NCI-H1417 (cell line): ENCODE measurements at places on chromosomes 16 and 17.

DNA sequence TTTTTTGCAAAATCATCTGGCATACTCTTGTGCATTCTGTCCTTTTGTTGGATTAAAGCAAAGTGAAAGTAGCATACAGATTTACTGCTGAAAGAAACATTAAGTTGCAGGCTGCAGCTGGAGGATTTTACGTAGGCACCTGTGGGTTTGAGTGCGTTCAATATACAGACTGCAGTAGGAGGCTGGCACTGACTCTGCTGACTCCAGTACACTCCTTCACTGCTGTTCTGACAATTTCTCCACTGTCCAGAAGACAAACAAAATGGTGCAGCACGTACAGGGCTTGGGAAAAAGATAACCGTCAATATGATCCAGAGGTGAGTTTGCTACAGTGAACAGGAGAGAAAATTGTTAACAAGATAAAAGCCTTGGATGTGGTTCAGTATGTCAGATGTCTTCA lies 73.3 kb downstream of the TANC2 start:
- peak; percentile 75 for DNase-seq

DNA sequence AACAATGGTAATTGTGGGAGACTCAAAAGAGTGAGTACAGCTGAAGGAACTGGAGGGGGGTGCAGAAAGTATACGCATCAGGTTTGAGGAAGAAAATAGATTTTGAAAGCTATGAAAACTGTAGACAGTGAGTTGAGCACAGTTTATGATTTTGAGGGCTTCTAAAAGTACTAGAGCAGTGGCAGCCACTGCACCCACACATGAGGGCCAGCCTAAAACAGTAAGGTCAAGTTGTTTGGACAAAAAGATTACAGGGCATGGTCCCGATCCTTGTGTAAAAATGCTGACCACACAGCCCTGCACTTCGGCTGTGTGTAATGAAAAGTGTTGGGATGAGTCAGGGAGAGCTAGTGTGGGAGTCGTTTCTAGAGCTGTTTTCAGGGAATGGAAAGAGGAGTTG lies 2282.1 kb downstream of the TP53TG3F start:
- no peak for DNase-seq

- DNase-seq: no peak
Observed at GRCh38 chr17:59638553-59638952, 18.9 kb downstream of the CLTC start.

DNA sequence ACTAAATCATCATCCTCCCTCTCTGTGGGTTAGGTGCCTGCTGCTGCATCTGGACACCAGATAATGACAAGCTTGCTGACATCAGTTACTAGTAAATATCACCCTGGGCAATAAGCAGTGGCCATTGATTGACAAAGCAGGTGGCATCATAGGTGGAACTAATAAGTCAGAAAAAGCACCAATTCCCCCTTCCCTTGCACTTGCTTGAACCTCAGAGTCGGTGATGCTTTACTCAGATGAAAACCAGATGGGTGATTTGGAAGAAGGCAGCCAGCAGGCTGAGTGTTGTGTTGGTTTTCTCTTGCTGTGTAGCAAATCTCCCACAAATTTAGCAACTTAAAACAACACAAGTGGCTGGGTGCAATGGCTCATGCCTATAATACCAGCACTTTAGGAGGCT lies 146.9 kb upstream of the NOL11 start:
- DNase-seq: no peak

DNA sequence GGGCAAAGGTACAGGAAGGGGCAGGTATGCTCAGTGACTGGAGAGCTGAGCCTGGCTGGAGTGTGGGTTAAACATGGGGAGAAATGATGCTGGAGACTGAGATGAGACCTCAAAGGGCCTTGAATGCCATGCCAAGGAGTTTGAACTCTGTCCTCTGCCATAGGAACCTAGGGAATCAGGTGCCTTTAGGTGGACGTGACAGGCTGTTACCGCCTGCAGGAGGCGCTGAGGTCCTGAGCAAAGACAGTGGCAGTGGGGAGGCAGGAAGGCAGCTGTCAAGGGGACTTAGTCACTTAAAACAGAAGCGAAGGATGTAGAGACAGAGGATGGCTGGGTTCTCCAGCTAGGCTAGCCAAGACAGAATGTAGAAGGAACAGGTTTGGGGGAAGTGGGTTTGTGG lies 9.1 kb downstream of the PSMB3 start:
- DNase-seq: no peak

DNA sequence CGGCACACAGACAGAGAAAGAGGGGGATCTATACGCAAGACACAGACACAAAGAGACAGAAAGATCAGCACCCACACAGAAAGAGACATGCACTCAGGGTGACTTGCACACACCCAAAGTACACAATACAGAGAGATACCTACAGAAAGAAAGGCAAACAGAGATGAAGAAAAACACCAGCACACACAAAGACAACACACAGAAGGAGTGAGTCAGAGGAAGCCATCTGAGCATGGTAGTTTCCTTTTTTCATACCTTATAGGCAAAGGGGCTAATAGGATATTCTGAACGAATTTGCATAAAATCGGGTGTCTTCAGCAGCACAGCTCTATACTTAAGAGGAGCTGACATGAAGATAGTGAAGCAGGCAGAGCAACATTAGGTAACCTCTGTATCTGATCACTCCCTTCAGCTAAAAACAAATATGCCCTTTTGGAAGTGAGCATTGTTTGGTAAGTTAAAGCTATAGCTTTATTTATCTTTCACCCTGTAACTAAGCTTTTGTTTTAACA lies 198.6 kb downstream of the AATF start:
- peak; percentile 48 for DNase-seq

GRCh38 chr17:47907932-47908562 lies 12.0 kb downstream of the SP2 start:
- DNase-seq: no peak

- DNase-seq: no peak
Observed at GRCh38 chr17:5115673-5116651, at the start of gene USP6. Gene USP6, plus strand, starts transcription at chr17:5116032. Its CDS starts 14,336 bp downstream, at chr17:5130368.

DNA sequence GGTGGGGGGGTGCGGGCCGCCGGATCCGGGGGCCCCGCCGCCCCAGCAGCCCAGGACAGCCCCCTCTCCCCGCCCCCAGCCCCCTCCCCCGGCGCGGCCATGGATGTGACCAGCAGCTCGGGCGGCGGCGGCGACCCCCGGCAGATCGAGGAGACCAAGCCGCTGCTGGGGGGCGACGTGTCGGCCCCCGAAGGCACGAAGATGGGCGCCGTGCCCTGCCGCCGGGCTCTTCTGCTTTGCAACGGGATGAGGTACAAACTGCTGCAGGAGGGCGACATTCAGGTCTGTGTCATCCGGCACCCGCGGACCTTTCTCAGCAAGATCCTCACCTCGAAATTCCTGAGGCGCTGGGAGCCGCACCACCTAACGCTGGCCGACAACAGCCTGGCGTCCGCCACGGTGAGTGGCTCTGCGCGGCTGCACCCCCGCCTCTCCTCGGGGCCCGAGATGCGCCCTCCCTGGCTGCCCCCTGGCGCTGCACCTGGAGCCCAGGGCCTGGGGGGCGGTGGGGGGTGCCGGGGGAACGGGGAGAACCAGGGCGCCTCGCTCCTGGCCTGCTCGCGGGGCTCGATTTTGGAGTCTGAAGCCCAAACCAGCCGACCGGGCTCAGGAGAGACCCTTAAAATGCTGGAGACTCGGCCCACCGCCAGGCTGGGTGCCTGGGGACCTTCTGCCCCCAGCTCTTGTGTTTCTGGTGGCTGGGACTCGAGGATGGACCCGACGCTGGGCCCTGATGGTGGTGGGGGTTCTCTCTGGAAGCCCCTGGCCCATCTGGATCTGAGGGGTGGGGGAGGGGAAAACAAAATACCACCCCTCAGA lies 744 bp downstream of the CMIP start:
- DNase-seq: peak; percentile 49

DNA sequence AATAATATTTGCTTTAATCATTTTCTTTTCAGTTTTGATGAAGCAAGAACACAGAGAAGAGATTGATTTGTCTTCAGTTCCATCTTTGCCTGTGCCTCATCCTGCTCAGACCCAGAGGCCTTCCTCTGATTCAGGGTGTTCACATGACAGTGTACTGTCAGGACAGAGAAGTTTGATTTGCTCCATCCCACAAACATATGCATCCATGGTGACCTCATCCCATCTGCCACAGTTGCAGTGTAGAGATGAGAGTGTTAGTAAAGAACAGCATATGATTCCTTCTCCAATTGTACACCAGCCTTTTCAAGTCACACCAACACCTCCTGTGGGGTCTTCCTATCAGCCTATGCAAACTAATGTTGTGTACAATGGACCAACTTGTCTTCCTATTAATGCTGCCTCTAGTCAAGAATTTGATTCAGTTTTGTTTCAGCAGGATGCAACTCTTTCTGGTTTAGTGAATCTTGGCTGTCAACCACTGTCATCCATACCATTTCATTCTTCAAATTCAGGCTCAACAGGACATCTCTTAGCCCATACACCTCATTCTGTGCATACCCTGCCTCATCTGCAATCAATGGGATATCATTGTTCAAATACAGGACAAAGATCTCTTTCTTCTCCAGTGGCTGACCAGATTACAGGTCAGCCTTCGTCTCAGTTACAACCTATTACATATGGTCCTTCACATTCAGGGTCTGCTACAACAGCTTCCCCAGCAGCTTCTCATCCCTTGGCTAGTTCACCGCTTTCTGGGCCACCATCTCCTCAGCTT lies 45.0 kb downstream of the ESRP2 start:
- DNase-seq: no peak

- DNase-seq: peak; percentile 66
Observed at GRCh38 chr17:32298721-32299579, 33.3 kb downstream of the RHBDL3 start.

DNA sequence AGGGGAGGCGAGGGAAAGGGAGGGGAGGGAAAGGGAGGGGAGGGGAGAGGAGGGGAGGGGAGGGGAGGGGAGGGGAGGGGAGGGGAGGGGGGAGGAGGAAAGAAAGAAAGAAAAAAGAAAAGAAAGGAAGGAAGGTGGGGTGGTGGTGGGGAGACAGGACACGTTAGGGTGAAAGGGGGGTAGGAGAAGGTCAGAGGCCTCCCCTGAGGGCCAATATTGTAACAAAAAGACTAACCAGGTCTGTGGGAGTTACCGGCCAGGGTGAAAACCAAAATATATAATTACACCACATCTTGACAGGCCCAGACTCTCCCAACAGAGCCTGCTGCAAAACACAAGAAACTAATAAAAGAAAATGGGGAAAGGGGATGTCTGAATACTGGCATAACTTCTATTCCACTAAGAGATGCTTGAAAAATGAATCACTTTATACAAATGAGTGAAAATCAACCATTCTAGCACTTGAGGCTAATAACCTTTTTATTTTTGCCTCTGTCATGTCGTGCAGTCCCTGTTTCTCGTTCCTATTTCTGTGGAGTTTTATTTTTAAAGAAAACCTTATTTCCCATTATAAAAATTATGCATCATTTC lies 10.0 kb downstream of the WDR45B start:
- no peak for DNase-seq

- DNase-seq: no peak
Observed at GRCh38 chr17:27320222-27320560, 26.3 kb downstream of the WSB1 start.

GRCh38 chr16:85112364-85112763 lies at the start of gene CIBAR2:
Gene CIBAR2, minus strand, starts transcription at chr16:85112472. Its CDS starts 120 bp downstream, at chr16:85112352.
- no peak for DNase-seq

DNA sequence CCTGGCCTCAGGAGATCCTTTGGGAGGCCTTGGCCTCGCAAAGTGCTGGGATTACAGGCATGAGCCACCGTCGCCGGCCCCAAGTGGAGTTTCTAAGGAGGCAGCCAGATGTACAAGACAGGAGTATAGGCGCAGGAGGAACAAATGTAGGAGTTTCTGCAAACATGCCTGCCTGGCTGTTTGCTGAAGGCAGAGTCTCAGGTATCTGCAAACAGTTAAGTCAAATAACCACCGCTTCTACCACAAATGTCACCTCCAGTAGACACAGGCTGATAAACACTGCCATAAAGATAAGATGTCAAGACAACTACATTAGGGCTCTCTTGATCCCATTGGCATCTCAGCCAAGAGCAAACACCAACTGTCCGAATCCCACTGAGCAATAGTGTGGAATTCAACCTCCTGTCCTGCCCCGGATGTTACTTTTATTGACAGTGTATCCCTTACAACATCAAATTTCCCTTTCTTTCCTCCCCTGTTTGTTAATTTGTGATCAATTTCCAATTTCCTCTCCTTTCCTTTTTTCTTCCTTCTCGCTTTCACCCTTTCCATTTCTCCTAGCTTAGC lies 5.6 kb upstream of the COG1 start:
- no peak for DNase-seq

GRCh38 chr16:71569621-71570020 lies 7.3 kb downstream of the TAT start:
- no peak for DNase-seq

DNA sequence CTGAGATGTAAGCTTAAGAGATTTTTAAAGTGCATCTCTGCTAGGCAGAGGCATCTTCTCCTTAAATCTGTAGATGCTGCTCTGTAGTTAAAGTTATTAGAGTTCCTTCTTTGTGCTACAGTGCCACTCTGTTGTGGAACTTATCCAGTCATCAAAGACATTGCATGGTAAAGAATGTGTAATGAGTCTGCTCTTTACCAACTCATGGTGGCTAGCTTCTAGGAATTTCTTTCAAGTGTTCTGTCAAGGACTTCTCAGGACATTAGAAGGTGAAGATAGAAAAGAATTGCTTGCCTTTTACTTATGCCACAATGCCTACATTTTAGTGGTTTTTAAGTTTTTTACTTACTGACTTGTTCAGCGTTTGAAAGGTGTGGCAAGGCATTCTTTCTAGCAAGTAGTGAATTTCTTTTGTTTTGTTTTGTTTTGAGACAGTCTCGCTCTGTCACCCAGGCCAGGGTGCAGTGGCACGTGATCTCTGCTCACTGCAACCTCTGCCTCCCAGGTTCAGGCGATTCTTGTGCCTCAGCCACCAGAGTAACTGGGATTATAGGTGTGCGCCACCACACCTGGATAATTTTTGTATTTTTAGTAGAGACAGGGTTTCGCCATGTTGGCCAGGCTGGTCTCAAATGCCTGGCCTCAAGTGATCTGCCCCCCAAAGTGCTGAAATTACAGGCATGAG lies 20.3 kb upstream of the ARL2BP start:
- DNase-seq: no peak

- no peak for DNase-seq
Observed at GRCh38 chr16:6547131-6547530, 785.5 kb upstream of the RBFOX1 start.

- no peak for DNase-seq
Observed at GRCh38 chr17:66920950-66921349, 43.6 kb upstream of the CACNG4 start.

DNA sequence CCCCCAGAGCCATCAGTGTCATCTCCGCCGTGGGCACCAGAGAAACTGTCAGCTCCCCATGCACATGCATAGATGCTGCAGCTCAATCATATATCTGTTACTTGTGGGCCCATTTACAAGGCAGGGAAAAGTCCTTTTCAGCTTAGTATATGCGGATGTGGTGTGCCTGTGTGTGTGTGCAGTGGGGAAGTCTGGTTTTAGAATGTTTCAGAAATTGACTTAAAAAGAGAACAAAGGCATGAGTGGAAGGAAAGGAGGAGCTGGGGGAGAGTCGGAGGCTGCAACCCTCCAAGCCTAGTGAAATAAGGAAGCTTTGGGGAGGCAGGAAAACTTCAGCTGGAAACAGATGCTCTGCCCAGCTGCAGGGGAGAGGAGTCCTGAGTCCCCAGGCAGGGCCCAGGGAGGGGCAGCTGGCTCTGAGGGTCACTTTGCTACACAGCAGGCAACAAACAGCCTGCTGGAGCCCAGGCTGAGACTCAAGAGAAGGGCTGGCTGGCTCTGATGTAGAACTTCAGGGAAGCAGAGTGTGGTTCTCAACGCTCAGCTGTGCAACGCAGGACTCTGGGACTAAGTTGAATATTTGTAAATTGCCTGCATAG lies 11.1 kb upstream of the CD300LD start:
- DNase-seq: no peak
